ENCODE measurements at places on chromosomes 3 and 15.
A peak's percentile ranks its signal among the peaks of the same experiment; 100 is the strongest.

DNA sequence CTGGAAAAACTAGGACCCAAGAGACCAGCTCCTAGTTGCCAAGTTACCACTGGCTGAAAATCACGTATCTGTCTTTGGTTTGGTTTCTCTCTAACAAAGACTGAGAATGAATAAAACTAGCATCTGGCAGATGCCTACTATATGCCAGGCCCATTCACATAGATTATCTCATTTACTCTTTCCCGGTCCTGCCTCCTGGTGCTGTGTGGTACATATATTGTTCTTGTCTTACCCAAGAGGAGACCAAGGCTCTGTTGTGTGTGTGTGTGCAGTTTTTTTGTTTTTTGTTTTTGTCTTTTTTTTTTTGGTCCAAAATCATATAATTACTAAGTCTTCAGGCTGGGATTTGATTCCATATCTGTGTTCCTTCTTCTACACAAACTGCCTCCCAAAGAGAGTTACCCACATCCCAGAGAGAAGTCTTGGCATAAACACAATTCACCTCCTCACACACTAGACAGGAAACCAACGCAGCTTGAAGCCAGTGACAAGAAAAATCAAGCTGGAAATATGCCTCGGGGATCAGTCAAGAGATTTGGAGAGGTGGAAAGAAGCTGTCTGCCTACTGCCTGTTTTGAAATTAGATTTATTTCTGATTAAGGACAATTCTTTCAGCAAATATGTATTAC lies 891 bp downstream of the AHSG start:
- DNase-seq: no peak

DNA sequence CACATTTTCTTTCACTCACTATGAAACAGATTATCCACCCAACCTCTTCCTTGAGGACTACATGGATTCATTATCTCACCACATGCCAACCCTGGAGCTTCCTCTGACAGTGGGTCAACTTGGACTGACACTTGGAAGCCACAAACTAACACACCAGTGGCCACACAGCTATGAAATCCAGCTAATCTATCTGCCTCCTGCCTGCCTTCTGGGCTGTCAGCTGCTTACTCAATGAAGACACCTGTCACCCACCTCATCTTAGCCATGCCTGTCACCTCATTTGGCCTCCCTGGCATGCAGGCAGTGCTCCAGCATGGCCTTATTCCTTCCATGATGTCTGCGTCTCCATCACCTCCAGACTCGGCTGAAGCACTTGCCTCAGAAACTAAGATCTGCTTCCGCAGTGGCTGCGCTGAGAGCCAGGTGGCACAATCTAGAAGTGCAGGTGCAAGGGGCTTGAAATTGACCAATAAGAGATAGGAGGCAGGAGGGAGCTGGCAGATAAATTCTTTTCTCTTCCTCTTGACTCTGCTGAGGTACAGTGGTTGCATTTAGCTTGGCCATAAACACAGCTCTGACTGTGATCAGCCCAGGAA lies 105.2 kb upstream of the RNF7 start:
- DNase-seq: no peak

DNA sequence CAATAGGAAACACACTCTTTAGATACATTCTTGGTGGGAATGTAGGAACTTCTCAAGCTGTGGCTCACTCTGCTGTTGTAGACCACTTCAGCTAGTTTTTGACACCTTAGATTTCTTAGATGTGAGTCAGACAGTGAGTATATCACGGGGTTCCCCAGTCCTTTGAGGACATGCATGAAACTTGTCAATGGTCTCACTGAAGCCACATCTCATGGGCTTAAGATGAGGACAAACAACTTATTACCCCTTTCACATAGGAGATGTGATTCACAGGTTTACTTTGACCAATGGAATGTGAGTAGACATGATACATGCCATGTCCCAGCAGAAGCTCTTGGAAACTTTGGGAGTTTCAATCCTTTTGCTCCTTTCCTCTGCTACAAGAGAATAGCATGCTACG lies 325.5 kb downstream of the CHST2 start:
- DNase-seq: peak; percentile 51

GRCh38 chr3:192481638-192482037 lies 245.7 kb downstream of the FGF12 start:
- DNase-seq: peak; percentile 20

GRCh38 chr3:118447339-118447738 lies 587.3 kb downstream of the IGSF11 start:
- DNase-seq: no peak

GRCh38 chr15:90571063-90571541 lies 41.4 kb downstream of the CRTC3 start:
- no peak for DNase-seq

GRCh38 chr15:27679731-27680471 lies 419.2 kb downstream of the OCA2 start:
- DNase-seq: no peak

GRCh38 chr15:39579487-39580116 lies 1.3 kb upstream of the THBS1 start:
- DNase-seq: peak; percentile 98

DNA sequence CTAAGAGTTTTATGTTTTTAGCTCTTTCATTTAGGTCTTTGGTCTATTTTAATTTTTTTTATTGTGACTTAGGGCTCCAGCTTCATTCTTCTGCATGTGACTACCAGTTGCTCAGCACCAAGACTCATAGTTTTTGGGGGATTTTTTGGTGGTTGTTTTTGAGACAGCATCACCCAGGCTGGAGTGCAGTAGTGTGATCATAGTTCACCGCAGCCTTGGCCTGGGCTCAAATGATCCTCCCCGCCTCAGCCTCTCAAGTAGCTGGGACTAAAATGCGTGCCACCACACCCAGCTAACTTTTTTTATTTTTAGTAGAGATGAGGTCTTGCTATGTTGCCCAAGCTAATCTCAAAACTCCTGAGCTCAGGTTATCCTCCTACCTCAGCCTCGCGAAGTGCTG lies 19.4 kb downstream of the CDV3 start:
- DNase-seq: no peak

DNA sequence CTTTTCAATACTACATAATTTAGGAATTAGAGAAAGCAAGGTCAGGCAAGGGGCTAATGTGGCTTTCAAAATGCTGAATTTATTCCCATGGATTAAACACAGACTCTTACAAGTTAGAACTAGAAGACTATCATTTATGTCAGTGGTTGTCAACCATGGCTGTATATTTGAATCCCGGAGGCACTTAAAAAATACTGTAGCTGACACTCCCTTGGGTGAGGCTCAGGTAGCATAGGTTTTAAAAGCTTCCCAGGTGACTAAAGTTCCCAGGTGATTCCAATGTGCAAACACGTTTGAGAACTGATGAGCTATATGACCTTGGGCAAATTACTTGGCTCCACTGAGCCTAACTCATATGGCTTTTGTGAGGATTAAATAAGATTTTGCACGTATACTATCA lies 29.6 kb downstream of the AAGAB start:
- no peak for DNase-seq

DNA sequence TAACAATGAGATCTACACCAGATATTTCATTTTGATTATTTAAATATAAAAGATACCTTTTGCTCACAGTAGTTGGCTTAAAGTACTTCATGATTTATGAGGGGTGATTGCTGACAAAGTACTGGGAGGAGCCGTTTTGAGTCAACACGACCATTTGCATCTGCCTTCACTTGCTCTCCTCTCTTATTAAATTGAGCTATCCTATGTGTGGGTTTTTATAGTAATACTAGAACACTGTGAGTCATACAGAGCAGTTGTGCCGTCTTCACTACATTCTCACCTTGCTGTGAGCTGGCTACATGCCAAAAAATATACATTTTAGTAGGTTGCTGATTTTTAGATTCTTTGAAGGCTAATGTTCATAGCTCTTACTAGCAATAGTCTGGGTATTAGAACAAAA lies 161.2 kb downstream of the ALCAM start:
- peak; percentile 49 for DNase-seq

GRCh38 chr3:30139283-30139682 lies 467.1 kb upstream of the TGFBR2 start:
- DNase-seq: no peak

DNA sequence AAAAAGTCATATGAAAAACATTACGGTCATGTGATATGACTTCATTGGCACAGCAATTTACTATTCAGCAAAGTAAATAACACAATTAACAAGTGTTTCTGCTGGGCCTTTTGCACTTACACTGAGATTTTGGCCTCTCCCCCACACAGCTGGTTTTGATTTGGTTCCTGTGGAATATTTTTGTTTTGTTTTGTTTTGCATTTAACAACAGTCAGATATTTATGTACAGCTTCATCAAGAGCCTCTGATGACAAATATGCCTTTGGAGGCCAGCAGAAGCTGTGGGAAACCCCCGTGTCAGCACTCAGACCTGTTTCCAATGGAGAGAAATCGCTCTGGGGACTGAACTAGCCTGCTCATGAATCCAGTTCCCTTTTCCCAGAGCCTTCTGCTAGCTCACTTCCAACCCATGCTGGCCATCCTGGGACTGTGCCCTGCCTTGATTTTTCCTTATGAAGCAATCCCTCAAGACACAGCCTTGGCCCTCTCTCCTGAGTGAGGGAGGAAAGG lies 161.9 kb downstream of the ATG7 start:
- peak; percentile 73 for DNase-seq

GRCh38 chr15:29676961-29677402 lies 145.3 kb downstream of the TJP1 start:
- peak; percentile 62 for DNase-seq

All from IMR-90 (cell line).